ENCODE measurements at places on chromosomes 16 and 17.

GRCh38 chr16:48684148-48684547 is 74.2 kb upstream of the N4BP1 start:
- no peak for DNase-seq

GRCh38 chr17:32486111-32486700 is 587 bp upstream of the CDK5R1 start:
- DNase-seq = peak; percentile 75

- DNase-seq = no peak
Observed at GRCh38 chr16:50035468-50035992, 10.5 kb downstream of the CNEP1R1 start.

GRCh38 chr16:20865420-20866131 is 34.6 kb downstream of the DCUN1D3 start:
- no peak for DNase-seq

GRCh38 chr16:54843424-54843750 is 87.3 kb upstream of the IRX5 start:
- no peak for DNase-seq

DNA sequence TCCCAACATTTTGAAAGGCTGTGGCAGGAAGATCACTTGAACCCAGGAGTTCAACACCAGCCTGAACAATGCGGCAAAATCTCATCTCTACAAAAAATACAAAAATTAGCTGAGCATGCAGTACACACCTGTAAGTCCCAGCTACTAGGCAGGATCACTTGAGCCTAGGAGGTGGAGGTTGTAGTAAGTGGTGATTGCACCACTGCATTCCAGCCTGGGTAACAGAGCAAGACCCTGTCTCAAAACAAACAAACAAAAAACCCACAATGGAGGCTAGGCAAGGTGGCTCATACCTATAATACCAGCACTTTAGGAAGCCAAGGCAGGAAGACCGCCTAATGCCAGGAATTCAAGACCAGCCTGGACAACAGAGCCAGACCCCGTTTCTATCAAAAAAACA is 12.0 kb downstream of the APPBP2 start:
- DNase-seq = no peak

- DNase-seq = peak; percentile 66
Observed at GRCh38 chr16:49857423-49858181, 1.7 kb upstream of the ZNF423 start.

- no peak for DNase-seq
Observed at GRCh38 chr17:5203908-5204294, 12.2 kb upstream of the ZNF594 start.

DNA sequence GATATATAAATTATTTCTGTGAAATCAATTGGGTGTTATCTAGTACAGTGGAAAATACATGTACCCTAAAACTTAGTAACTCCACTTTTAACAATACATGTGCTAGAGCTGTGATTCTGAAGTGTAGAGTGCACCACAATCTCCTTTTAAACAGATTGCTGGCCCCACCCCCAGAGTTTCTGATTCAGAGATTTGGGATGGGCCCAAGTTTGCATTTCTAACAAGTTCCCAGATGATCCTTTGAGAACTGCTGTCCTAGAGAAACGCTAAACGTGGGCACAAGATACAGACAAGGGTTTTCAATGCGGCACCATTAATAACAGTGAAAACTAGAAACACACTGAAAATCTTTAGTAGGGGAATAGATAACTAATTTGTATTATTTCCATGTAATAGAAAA is 49.2 kb downstream of the NXPH3 start:
- no peak for DNase-seq
